Ascending aorta (tissue), 2 donors: ENCODE measurements at places on chromosomes 12 and 14.

- H3K4me1 ChIP-seq: no peaks in the 10 kb centered on the region
- no peak for DNase-seq
- no peaks in the 10 kb centered on the region for H3K27me3 ChIP-seq
- no peak overlapping the region for H3K27ac ChIP-seq
Measured at GRCh38 chr12:1518591-1519516, 75.5 kb downstream of the FBXL14 start.

- no peaks in the 10 kb centered on the region for H3K27me3 ChIP-seq
- no peak for DNase-seq
- H3K4me3 ChIP-seq: no peak overlapping the region
- no peaks in the 10 kb centered on the region for H3K36me3 ChIP-seq
- no peaks in the 10 kb centered on the region for H3K4me1 ChIP-seq
- H3K27ac ChIP-seq: no peak overlapping the region
Measured at GRCh38 chr14:85516239-85517113, 13.5 kb upstream of the FLRT2 start.

- peak overlapping the region; percentile 38 for H3K4me3 ChIP-seq
- no peak for DNase-seq
- no peaks in the 10 kb centered on the region for H3K36me3 ChIP-seq
- peak overlapping the region; percentile 88 for H3K27ac ChIP-seq
Measured at GRCh38 chr12:64669270-64669842, 59.1 kb downstream of the RASSF3 start.

- H3K4me1 ChIP-seq: peaks cover 12% of the 10 kb centered on the region
- H3K36me3 ChIP-seq: no peaks in the 10 kb centered on the region
- no peak for DNase-seq
- peak overlapping the region; percentile 64 for H3K27ac ChIP-seq
Measured at GRCh38 chr12:120649442-120650232, 9.2 kb downstream of the CABP1 start.

DNA sequence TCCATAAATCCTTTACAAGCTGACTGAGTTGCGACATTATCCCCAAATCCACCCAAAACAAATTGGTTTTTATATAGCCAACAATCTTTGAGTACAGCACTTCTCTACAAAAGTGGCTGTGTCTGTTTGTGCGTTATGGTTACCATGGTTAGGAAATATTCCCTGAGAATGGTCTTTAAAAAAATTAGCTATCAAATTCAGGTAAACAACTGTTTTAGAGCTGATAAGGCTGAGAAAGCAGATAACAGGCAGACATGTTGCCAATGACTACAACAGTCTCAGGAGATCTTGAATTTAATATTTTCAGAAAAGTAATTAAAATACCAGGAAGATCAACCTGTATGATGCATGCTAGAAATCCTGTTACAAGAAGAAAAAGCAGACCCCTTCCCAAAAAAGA is 248.0 kb downstream of the RASSF9 start:
- no peak overlapping the region for H3K4me3 ChIP-seq
- no peaks in the 10 kb centered on the region for H3K36me3 ChIP-seq
- H3K4me1 ChIP-seq: no peaks in the 10 kb centered on the region
- no peak overlapping the region for H3K27ac ChIP-seq

DNA sequence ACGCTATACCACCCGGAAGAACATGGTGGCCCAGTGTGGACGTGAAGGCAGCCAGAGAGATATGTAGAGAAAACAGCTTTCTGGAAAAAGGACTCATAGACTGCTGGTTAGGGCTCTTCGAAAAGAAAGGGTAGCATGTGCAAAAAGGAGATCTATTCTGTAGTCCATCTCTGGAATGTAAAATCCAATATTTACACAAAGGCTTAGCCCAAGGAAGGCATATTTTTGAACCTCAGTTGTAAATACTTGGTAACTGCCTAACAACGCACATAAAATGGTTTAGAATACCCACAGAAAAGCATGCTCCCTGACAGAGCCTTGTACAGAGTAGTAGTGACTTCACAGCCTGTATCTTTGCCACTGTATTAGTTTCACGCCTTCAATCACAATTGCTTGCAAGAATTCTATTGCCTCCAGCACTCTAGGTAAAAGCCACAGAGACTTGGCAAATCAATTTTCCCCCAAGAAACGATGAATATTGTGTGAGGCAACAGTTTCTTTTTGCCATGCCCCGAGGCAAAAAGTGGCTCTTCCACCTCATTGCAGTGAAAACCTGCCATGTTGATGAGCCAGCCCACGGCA is 59.2 kb downstream of the TRIM9 start:
- H3K27ac ChIP-seq: no peak overlapping the region
- H3K4me1 ChIP-seq: no peaks in the 10 kb centered on the region
- no peak for DNase-seq
- H3K27me3 ChIP-seq: no peaks in the 10 kb centered on the region

GRCh38 chr14:49193332-49194065 is 392.7 kb downstream of the RPS29 start:
- no peaks in the 10 kb centered on the region for H3K4me1 ChIP-seq
- no peak overlapping the region for H3K27ac ChIP-seq
- H3K36me3 ChIP-seq: no peaks in the 10 kb centered on the region
- H3K4me3 ChIP-seq: no peak overlapping the region

DNA sequence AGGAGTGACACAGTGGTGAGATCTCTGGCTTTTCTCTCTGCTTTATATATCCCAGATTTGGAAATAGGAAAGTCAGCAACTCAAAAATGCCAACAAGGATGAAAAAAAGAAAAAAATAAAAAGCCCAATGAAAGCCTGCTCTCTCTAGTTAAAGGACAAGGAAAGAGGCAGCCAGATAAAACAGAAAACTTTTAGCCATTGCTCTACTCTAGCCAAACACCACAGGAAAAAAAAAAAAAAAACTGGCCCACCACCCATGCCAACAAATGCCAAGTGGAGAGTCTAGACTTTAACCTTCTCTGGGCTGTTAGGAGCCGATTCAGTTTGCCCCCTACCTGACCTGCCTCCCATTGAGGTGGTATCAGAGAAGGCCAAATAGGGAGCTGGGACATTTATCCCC is 222.3 kb upstream of the TMTC1 start:
- H3K27me3 ChIP-seq: no peaks in the 10 kb centered on the region
- H3K4me1 ChIP-seq: peaks cover 5% of the 10 kb centered on the region
- DNase-seq: no peak
- peak overlapping the region; percentile 6 for H3K4me3 ChIP-seq
- no peaks in the 10 kb centered on the region for H3K36me3 ChIP-seq

- H3K36me3 ChIP-seq: no peaks in the 10 kb centered on the region
- no peaks in the 10 kb centered on the region for H3K27me3 ChIP-seq
- H3K4me3 ChIP-seq: no peak overlapping the region
- DNase-seq: no peak
Measured at GRCh38 chr12:54042970-54043853, 10.4 kb downstream of the HOXC5 start.

GRCh38 chr12:6278439-6279255 is 31.8 kb upstream of the PLEKHG6 start:
- peak overlapping the region; percentile 82 for H3K27ac ChIP-seq
- H3K4me1 ChIP-seq: peaks cover 8% of the 10 kb centered on the region
- DNase-seq: peak; percentile 93
- H3K36me3 ChIP-seq: no peaks in the 10 kb centered on the region

DNA sequence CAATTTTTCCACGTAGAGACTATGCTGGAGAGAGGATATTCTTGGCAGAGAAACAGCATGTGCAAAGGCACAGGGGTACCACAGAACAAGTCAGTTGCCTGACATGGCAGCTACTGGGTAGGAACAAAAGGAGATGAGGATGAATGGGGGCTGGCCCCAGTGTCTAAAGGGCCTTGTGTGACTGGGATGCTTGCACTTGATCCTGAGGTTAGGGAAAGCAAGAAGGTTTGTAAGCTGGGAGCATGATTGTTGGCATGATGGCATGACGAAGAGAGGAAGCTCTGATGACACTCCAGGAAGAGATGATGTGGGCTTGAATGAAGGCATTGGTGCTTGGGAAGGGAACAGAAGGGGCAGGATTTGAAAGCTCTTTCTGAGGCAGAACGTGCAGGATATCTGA is 139.1 kb downstream of the ZFP36L1 start:
- H3K27ac ChIP-seq: no peak overlapping the region
- H3K4me3 ChIP-seq: no peak overlapping the region
- no peaks in the 10 kb centered on the region for H3K27me3 ChIP-seq
- H3K4me1 ChIP-seq: peaks cover 20% of the 10 kb centered on the region

DNA sequence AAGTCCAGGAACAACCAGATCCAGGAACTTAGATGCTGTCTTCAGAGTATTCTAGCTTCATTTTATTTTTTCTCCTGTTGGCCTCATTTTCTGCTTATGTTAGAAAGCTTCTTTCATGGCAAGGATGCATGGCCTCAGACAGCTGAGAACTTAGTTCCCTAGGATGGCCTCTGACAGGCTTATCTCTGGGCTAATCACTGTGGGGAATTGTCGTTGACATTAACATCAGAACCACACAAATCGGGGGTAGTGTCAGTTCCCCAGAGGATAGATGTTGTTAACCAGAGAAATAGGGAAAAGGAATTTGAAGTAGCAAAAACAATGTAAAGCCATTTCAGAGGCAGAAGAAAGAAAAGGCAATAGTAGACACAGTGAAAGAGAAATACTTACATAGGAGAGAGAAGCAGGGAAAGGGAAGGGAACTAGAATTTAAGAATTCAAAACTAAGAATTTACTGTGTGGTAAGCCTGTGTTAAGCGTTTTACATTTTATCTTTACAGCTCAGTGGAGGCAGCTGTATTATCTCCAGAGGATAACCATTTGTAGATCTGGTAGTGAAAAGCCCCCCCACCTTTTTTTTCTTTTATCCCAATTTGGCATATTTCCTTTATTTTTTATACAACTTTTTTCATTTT is 21.8 kb downstream of the FUT8 start:
- H3K27me3 ChIP-seq: no peaks in the 10 kb centered on the region
- DNase-seq: no peak
- no peaks in the 10 kb centered on the region for H3K4me1 ChIP-seq
- no peak overlapping the region for H3K4me3 ChIP-seq
- no peaks in the 10 kb centered on the region for H3K36me3 ChIP-seq

DNA sequence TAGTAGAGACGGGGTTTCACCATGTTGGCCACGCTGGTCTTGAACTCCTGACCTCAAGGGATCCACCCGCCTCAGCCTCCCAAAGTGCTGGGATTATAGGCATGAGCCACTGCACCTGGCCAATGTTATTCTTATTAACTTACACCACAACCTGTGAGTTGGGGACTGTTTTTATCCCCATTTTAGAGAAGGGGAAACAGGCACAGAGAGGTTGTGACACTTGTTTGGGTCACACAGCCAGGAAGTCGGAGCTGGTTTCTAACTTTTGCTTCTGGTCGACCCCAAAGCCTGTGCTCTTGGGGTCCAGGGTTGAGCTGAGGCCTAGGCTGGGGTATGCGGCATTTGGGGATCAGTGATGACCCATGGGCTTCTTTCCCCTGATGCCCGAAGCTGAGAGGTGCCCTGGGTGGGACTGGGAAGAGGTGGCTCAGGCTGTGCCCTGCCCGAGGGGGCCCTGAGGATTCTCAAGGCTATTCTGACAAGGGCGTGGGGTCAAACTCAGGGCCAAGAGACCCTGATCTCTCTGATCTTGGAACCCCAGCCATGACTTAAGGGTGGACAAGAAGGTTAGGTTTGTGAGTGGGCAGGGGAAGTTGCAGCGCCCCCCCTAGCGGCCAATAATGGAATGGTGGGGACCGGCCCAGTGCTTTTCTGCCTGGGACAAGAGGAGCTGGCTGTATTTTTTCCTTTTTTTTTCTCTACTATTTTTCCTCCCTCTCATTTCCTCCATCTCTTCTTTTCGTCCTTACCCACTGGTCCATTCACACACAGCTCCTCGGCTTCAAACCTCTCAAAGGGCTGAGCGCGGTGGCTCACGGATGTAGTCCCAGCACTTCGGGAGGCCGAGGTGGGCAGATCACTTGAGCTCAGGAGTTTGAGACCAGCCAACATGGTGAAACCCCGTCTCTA is 3.0 kb downstream of the SDSL start:
- no peak overlapping the region for H3K27ac ChIP-seq
- no peaks in the 10 kb centered on the region for H3K36me3 ChIP-seq
- no peaks in the 10 kb centered on the region for H3K27me3 ChIP-seq
- no peak overlapping the region for H3K4me3 ChIP-seq
- DNase-seq: peak; percentile 73

DNA sequence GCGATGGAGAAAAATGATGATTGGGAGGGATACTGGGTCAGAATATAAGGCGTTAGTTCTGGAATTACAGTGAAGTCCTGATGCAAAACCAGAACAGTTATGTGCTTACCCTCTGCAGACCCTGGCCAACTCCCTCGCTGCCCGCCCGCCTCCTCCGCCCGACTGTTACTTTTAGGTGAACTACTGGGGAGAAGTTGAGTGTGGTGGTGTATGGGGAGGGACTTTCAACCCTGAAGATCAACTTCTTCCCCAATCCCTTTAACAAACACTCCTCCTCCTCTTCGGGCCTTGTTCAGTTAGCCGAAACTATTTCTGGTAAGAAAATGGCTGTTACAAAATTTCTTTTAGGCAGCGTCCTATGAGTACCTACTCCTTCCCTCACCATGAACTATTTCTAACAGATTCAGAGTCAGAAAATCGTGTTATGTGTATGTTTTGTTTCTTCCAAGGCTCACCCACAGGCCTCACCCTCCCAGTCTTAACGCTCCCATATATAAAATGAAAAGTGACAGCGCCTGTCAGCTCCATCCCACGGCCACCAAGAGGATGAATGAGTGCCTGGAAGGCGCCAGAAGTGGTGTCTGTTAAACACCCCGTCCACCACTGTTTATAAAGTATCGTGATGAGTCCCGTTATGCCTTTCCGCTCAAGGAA is 1.3 kb downstream of the FBXO33 start:
- DNase-seq: no peak
- H3K36me3 ChIP-seq: no peaks in the 10 kb centered on the region
- H3K27ac ChIP-seq: peak overlapping the region; percentile 95

- no peak for DNase-seq
- no peaks in the 10 kb centered on the region for H3K36me3 ChIP-seq
- H3K27me3 ChIP-seq: no peaks in the 10 kb centered on the region
- no peaks in the 10 kb centered on the region for H3K4me1 ChIP-seq
- H3K27ac ChIP-seq: no peak overlapping the region
Measured at GRCh38 chr14:100696590-100696989, 30.1 kb upstream of the DLK1 start.

GRCh38 chr12:57712701-57713100 is 18.8 kb downstream of the OS9 start:
- H3K4me3 ChIP-seq: no peak overlapping the region
- peaks cover 40% of the 10 kb centered on the region for H3K36me3 ChIP-seq
- no peaks in the 10 kb centered on the region for H3K4me1 ChIP-seq
- no peak for DNase-seq

GRCh38 chr12:81502912-81503695 is 256.0 kb downstream of the PPFIA2 start:
- H3K27me3 ChIP-seq: no peaks in the 10 kb centered on the region
- H3K27ac ChIP-seq: no peak overlapping the region
- H3K4me3 ChIP-seq: no peak overlapping the region
- no peaks in the 10 kb centered on the region for H3K4me1 ChIP-seq
- no peak for DNase-seq

GRCh38 chr12:2347137-2347843 is 294.5 kb downstream of the CACNA1C start:
- no peaks in the 10 kb centered on the region for H3K36me3 ChIP-seq
- no peaks in the 10 kb centered on the region for H3K27me3 ChIP-seq
- peaks cover 16% of the 10 kb centered on the region for H3K4me1 ChIP-seq
- no peak overlapping the region for H3K4me3 ChIP-seq
- peak overlapping the region; percentile 86 for H3K27ac ChIP-seq
